Stomach (tissue), 19 donors: ENCODE measurements at places on chromosomes 4 and X.

DNA sequence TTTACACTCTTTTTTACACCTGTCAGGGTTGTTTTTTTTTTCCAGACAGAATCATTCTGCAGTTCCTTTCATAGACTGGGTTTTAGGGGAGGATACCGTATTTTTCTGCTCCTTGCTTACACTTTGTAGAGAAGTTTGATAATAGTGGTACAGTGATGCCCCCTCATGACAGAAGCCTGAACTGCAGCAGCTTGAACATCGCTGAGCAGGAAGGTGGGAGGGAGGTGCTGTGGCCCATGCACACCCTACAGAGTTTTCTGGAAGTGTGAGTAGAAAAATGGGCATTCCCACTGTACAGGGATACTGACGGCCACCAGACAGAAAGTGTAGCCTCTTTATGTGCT, 54.5 kb downstream of the RAB40A start:
- H3K27ac ChIP-seq, result no peak overlapping the region
- H3K27me3 ChIP-seq, result no peaks in the 10 kb centered on the region
- H3K4me1 ChIP-seq, result no peaks in the 10 kb centered on the region
- H3K4me3 ChIP-seq, result peak overlapping the region; percentile 27
- no peaks in the 10 kb centered on the region for H3K36me3 ChIP-seq

GRCh38 chr4:169941141-169941540, 85.1 kb downstream of the MFAP3L start:
- no peaks in the 10 kb centered on the region for H3K4me1 ChIP-seq
- H3K36me3 ChIP-seq, result no peaks in the 10 kb centered on the region
- no peak overlapping the region for H3K27ac ChIP-seq
- no peaks in the 10 kb centered on the region for H3K27me3 ChIP-seq

DNA sequence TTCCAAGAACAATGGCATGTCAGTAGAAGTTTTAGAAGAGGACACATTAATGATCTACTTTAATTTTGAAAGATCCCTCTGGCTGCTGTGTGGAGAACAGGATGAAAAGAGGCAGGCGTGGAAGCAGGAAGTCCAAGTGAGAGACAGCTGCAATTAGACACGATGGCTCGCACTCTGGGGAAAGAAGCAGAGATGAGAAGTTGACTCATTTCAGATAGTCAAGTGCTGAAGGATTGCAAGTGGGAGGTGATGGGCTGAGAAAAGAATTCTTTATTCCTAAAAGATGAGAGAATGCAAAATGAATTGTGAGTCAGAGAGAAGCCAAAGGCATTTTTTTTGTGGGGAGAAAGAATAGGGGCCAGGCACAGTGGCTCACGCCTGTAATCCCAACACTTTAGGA, 16.5 kb downstream of the RXFP1 start:
- no peak overlapping the region for H3K4me3 ChIP-seq
- no peak for DNase-seq
- no peaks in the 10 kb centered on the region for H3K27me3 ChIP-seq
- H3K4me1 ChIP-seq, result no peaks in the 10 kb centered on the region

DNA sequence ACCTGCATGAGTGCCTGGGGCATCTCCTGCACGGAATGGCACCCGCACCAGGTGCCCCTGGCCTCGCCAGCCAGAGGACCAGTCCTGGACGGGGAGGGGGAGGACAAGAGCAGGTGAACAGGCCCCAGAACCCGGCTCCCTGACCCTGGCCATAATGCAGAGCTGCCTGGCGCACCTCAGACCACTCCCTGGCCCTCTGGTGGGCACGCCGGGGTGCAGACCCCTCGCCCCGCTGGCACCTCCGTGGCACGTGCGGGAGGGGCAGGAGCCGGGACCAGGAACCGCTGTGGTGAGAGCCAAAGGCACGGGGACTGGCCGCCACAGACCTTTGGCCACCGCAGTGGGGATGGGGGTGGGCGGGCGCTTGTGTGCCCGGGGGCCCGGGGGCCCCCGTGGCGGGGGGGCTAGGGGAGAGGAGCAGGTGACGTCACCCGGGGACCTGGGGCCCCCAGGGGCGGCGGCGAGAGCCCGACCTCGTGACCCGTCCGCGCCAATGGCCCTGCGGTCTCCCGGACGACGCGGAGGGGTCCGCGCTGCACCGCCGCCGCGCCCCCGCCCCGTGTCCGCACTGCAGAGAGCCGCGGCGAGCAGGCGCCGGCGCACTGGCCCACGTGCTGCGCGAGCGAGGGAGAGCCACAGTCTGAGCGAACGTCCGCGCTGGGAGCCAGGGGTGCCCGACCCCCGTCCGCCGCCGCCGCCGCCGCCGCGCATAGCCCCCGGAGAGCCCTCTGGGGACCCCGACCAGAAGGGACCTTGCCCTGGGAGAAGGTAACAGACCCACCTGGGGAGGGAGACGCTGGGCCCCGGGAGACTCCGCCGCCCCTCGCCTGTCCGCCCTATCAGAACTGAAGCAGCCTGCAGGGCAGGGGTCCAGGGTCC, at the start of gene PNMA3:
Gene PNMA3 (plus strand): TSS at position 600 of the 879 bp plus-strand sequence. CDS start 586 bp downstream, outside the sequence.
- peaks cover 13% of the 10 kb centered on the region for H3K4me1 ChIP-seq
- H3K27ac ChIP-seq, result no peak within 1 kb of the TSS
- H3K36me3 ChIP-seq, result no peaks in the 10 kb centered on the region
- H3K27me3 ChIP-seq, result peaks cover 36% of the 10 kb centered on the region
- DNase-seq, result no peak

GRCh38 chr4:54120518-54120917, 20.6 kb downstream of the GSX2 start:
- no peak overlapping the region for H3K27ac ChIP-seq
- no peak overlapping the region for H3K4me3 ChIP-seq
- no peaks in the 10 kb centered on the region for H3K27me3 ChIP-seq
- DNase-seq, result no peak
- no peaks in the 10 kb centered on the region for H3K4me1 ChIP-seq

- no peak overlapping the region for H3K27ac ChIP-seq
- no peaks in the 10 kb centered on the region for H3K4me1 ChIP-seq
- no peak overlapping the region for H3K4me3 ChIP-seq
- H3K27me3 ChIP-seq, result no peaks in the 10 kb centered on the region
- no peak for DNase-seq
Observed at GRCh38 chrX:127466211-127466610, 586.0 kb downstream of the ACTRT1 start.

DNA sequence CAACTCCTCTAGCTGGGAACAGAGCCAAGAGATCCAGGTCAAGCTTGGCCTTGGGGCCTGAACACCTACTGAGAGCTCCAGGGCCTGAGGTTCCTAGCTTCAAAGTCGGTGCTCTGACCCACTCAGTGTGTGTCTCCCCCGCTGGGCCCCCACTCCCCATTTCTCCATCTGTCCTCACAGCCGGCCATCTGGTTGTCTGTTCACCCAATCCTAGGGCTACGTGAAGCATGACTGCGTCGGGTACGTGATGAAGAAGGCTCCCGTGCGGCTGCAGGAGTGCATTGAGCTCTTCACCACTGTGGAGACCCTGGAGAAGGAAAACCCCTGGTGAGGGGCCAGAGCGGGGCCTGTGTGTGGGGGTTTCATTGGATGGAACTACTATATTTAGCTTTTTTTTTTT, 12.3 kb downstream of the USP11 start:
- no peak overlapping the region for H3K27ac ChIP-seq
- H3K4me1 ChIP-seq, result no peaks in the 10 kb centered on the region
- H3K36me3 ChIP-seq, result peaks cover 19% of the 10 kb centered on the region
- no peak for DNase-seq

GRCh38 chr4:15992167-15992485, 29.2 kb upstream of the FGFBP2 start:
- no peak for DNase-seq
- H3K4me3 ChIP-seq, result no peak overlapping the region
- H3K4me1 ChIP-seq, result no peaks in the 10 kb centered on the region
- peaks cover 37% of the 10 kb centered on the region for H3K36me3 ChIP-seq
- no peak overlapping the region for H3K27ac ChIP-seq

- no peaks in the 10 kb centered on the region for H3K27me3 ChIP-seq
- DNase-seq, result no peak
- H3K27ac ChIP-seq, result peak overlapping the region; percentile 97
- no peaks in the 10 kb centered on the region for H3K36me3 ChIP-seq
- H3K4me1 ChIP-seq, result peaks cover 43% of the 10 kb centered on the region
- H3K4me3 ChIP-seq, result peak overlapping the region; percentile 67
Observed at GRCh38 chrX:40734971-40735324, 394 bp downstream of the MED14 start.

DNA sequence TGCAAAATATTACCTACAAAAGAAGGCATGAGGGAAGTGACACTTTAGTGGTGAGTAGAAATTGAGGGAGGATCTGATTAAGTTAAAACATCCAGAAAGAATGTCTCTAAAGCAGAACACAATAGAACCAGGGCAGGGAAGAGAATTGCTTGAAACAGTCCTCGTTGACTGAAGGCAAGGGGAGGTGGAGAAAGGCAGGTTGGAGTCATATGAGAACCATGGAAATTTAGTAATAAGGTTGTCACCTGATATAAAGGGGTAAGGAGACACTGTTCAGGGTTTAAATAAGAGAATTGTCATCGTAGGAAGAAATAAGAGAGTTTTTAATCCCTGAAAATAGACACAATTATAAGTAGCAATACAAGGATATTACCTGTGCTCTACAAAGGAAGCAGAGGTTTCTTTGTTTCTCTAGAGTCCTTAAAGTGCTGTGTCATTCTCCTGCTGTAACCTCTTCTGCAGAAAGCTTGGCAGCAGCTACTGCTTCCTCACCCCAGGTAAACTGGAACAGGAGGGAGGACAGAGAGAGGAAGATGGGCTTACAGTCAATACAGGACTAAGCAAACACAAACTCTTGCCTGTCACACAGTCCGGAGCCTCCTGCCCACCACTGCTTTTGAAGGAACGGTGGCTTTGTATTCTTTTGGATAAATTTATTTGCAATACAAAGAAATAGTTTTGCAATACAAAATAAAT, 258.4 kb downstream of the PPARGC1A start:
- no peaks in the 10 kb centered on the region for H3K4me1 ChIP-seq
- H3K27ac ChIP-seq, result no peak overlapping the region
- no peaks in the 10 kb centered on the region for H3K27me3 ChIP-seq
- H3K4me3 ChIP-seq, result no peak overlapping the region

DNA sequence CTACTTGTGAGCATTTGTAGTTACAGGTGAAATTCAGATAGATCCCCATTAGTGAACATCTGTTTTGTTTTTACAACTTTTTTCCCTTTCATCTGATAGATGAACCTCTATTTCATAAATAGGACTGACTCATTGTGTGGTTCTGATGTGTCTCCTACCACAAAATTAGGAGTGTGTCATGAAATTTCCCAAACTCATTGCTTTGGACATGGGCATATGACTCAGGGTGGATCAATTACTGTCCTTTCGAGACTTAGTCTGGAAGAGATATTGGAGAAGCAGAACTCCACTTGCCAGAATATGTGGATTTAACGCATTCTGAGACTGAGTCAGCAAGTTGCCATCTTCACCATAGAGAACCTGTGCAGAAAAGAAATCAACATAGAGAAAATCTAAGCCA, 53.5 kb upstream of the PCDH10 start:
- H3K36me3 ChIP-seq, result no peaks in the 10 kb centered on the region
- no peaks in the 10 kb centered on the region for H3K27me3 ChIP-seq
- DNase-seq, result no peak
- no peaks in the 10 kb centered on the region for H3K4me1 ChIP-seq
- no peak overlapping the region for H3K27ac ChIP-seq

- no peaks in the 10 kb centered on the region for H3K36me3 ChIP-seq
- H3K27me3 ChIP-seq, result no peaks in the 10 kb centered on the region
- H3K4me1 ChIP-seq, result no peaks in the 10 kb centered on the region
- DNase-seq, result no peak
Observed at GRCh38 chr4:15116509-15117079, 114.3 kb downstream of the CPEB2 start.

- no peaks in the 10 kb centered on the region for H3K36me3 ChIP-seq
- H3K27ac ChIP-seq, result no peak overlapping the region
- no peaks in the 10 kb centered on the region for H3K4me1 ChIP-seq
- no peak for DNase-seq
Observed at GRCh38 chr4:113773756-113774155, 12.2 kb upstream of the CAMK2D start.

- peaks cover 44% of the 10 kb centered on the region for H3K4me1 ChIP-seq
- H3K36me3 ChIP-seq, result peaks cover 27% of the 10 kb centered on the region
- H3K4me3 ChIP-seq, result no peak overlapping the region
- DNase-seq, result no peak
- H3K27me3 ChIP-seq, result no peaks in the 10 kb centered on the region
- peak overlapping the region; percentile 28 for H3K27ac ChIP-seq
Observed at GRCh38 chr4:1851160-1851559, 4.8 kb downstream of the LETM1 start.

- H3K27ac ChIP-seq, result no peak overlapping the region
- H3K4me1 ChIP-seq, result peaks cover 11% of the 10 kb centered on the region
- no peak overlapping the region for H3K4me3 ChIP-seq
- H3K36me3 ChIP-seq, result peaks cover 14% of the 10 kb centered on the region
Observed at GRCh38 chr4:48133669-48134068, 381 bp downstream of the TXK start.

GRCh38 chrX:48971249-48972219, at the start of gene KCND1:
Gene KCND1, minus strand, starts transcription at chrX:48971844. Its CDS starts 1,573 bp downstream, at chrX:48970271.
- peak within 1 kb of the TSS; percentile 56 for H3K27ac ChIP-seq
- no peaks in the 10 kb centered on the region for H3K27me3 ChIP-seq
- peak within 1 kb of the TSS; percentile 37 for H3K4me3 ChIP-seq
- DNase-seq, result peak; percentile 29
- H3K4me1 ChIP-seq, result peaks cover 18% of the 10 kb centered on the region

DNA sequence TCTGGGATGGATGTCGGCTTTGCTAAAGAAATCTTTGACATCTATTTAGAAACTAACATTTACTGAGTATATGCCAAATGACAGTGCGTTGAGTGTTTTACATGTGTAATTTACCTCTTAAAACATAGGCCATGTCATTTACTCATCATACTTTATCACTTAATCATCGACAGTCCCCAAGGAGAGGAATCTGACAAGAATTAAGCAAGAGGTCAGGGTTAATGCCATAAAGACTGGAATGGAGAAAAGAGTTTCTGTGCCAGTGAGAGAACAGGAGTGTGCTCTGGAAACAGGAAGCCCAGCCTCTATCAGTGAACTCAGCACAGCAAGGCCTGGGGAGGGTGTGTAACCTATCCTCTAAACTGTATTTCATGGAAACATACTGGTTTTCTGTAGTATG, 28.0 kb upstream of the AMOT start:
- H3K27me3 ChIP-seq, result no peaks in the 10 kb centered on the region
- no peak overlapping the region for H3K27ac ChIP-seq
- no peaks in the 10 kb centered on the region for H3K4me1 ChIP-seq
- H3K4me3 ChIP-seq, result no peak overlapping the region
- H3K36me3 ChIP-seq, result no peaks in the 10 kb centered on the region

- peaks cover 13% of the 10 kb centered on the region for H3K4me1 ChIP-seq
- H3K36me3 ChIP-seq, result no peaks in the 10 kb centered on the region
- peak overlapping the region; percentile 23 for H3K27ac ChIP-seq
- no peak overlapping the region for H3K4me3 ChIP-seq
- DNase-seq, result peak; percentile 72
- H3K27me3 ChIP-seq, result no peaks in the 10 kb centered on the region
Observed at GRCh38 chrX:38817004-38817703, 15.9 kb downstream of the MID1IP1 start.

DNA sequence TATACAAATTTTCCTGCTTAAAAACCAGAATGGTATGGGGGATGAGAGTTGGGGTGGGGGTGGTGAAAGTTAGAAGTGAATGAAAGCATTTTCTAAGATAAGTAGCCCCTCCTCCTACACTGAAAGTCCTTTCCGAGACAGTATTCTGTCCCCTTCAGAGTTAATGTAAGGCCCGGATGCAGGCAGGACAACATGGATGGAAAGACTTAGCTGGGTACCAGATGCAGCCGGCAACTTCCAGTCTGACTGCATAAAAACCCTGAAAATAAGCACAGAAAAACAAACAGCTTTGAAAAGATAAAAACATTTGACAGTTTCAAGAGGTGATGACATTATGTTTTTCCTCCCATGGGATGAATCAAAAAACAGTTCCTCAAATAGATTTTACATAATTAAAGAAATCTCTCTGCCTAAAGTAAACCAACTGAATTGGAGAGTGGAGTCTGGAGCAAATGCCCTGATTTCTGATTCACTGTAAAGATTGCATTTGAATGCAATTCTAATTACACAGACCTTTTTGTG, 196.3 kb downstream of the GPAT3 start:
- no peak for DNase-seq
- H3K36me3 ChIP-seq, result no peaks in the 10 kb centered on the region
- H3K4me3 ChIP-seq, result no peak overlapping the region
